Activated CD4-positive, alpha-beta T cell treated with anti-CD3 and anti-CD28 coated beads for 24 hours (primary cell): ENCODE measurements at places on chromosomes 11 and 22.
A peak's percentile ranks its signal among the peaks of the same experiment; 100 is the strongest.

- no peak for DNase-seq
Measured at GRCh38 chr11:130204703-130205095, 45.1 kb downstream of the ST14 start.

- DNase-seq, result no peak
Measured at GRCh38 chr11:96275801-96276594, 67.0 kb downstream of the MAML2 start.

DNA sequence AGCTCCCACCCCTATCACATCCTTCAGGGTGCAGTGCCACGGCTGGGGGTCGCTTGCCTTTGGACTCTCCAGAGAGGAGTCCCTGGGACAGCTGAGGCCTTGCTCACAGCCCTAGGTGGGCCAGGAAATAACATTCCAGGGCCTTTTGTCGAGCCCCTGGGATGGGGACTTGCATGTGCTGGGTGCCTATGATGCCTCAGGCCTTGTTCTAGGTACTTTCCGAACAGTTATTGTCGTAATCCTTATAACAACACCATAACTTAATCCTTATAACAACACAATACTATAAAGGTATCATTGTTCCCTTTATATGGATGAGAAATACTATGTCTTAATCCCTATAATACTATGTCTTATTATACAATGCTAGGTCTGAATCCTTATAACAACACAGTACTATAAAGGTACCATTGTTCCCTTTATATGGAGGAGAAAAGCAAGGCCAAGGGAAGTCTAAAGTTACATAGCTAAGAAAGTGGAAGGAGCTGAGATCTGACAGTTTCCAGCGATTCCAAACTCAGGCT, 236.5 kb downstream of the ST3GAL4 start:
- DNase-seq, result no peak

- DNase-seq, result no peak
Measured at GRCh38 chr11:69106031-69106811, 49.5 kb upstream of the SMIM38 start.

DNA sequence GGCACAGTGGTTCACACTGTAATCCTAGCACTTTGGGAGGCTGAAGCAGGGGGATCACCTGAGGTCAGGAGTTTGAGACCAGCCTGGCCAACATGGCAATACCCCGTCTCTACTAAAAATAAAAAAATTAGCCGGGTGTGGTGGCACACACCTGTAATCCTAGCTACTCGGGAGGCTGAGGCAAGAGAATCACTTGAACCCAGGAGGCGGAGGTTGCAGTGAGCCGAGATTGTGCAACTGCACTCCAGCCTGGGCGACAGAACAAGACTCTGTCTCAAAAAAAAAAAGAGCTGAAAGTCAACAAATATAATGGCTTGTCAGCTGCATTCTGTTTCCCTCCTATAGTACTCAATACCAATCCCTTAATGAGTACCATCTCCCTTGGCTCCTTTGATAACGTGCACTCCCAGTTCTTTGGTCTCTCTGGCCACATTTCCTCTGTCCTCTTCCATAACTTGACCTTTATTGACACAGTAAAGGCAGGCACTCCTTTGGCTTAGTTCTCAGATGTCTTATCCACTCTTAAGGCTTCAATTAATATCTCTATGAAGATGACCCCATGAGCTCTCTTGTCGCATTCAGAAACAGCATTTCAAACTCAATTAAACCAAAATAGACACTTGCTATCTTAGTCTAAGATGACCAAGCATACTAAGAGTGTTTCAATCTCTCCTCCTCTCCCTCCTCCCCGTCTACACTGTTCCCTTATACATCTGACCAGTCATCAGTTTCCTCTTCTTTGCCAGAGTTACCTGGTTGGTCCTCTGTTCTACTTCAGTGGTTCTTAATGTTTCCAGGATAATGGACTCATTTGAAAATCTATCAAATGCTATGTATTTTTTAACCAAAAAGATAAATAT, 4.8 kb downstream of the MAPK1 start:
- no peak for DNase-seq

DNA sequence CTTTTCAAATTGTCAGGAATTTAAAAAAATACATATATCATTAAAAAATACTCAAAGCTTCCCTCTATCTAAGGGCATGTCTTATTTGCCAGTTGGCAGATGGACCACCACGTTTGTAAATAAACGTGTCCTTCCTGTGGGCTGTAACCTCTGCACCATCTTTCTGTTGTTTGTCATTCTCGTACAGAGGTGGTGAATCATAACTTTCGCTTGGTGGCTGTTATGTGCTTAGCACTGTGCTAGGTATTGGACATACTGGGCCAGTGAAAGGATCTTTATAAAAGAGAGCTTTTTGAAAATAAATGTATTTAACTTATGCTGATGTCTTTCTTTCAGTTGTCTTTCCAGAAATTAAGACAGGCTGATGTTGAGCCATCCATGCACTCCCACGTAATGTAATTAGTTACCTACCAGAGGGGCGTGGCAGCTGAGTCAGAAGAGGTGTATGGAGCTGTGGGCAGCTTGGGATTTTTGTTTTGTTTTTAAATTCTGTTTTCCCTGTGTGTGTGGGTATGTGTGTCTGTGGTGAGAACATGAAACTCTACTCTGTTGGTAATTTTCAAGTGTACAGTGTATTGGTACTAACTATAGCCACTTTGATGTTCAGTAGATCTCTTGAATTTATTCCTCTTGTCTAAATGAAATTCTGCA, 62.7 kb downstream of the TECTA start:
- DNase-seq, result no peak

DNA sequence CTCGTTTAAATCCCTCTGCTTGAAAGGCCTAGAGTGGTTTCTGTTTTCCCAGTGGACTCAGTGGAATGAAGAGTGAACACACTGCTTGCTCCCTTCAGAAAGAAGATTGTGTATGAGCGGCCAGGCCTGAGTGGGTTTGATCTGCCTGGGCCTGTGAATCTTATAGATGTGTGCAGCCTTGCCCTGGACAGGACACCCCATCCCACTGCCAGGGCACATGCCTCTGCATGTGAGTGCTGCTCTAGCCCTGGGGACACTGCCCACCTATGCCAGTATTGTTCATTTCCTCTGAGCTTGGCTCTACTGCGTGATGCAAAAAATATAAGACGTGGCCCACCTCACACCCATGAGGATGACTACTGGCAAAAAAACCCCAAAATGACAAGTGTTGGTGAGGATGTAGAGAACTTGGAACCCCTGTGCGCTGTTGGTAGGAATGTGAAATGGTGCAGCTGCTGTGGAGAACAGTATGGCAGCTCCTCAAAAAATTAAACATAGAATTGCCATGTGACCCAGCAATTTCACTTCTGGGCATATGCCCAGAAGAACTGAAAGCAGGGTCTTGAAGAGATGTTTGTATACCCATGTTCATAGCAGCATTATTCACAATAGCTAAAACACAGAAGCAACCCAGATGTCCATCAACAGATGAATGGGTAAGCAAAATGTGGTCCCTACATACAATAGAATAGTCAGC, 27.3 kb upstream of the NECTIN1 start:
- no peak for DNase-seq

DNA sequence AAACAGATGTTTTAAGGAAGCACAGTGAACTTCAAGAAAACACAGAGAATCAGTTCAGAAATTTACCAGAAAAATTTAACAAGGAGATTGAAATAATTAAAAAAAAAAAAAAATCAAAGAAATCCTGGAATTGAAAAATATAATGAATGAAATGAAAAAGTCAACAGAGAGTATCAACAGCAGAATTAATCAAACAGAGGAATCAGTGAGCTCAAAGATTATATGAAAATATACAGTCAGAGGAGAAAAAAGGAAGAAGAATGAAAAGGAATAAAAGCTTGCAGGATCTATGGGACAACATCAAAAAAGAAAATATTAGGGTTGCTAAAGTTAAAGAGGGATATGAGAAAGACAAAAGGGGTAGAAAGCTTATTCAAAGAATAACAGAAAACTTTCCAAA, 82.3 kb downstream of the XRRA1 start:
- no peak for DNase-seq

- no peak for DNase-seq
Measured at GRCh38 chr11:134126217-134126822, 57.4 kb downstream of the JAM3 start.

DNA sequence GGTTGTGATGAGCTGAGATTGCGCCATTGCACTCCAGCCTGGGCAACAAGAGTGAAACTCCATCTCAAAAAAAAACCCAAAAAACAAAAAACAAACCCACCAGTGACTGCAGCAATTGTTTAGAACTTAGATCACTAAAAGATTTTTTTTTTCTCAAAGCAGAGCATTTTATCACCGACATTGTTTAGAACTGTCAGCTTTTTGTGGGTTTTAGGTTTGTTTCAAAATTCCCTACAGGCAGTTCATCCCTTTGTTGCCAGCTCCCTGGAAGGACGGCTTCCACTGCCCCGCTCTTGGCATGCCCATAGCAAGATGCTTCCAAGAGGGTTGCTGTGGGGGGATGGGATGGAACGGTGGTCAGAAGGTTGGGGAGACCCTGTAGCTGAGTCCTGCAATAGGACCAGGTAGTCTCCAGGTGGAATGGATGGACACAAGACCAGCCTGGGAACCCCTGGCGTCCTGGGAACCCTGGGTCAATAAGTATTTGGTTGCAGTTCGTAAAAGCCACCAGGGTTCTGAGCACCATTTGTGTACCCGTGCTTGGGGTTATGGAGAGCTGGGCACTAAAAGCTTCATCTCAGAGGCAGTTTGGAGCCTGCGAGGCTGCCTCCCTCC, 46.7 kb downstream of the TSPAN18 start:
- no peak for DNase-seq

GRCh38 chr22:21964234-21964633, 11.6 kb upstream of the PPM1F start:
- no peak for DNase-seq

DNA sequence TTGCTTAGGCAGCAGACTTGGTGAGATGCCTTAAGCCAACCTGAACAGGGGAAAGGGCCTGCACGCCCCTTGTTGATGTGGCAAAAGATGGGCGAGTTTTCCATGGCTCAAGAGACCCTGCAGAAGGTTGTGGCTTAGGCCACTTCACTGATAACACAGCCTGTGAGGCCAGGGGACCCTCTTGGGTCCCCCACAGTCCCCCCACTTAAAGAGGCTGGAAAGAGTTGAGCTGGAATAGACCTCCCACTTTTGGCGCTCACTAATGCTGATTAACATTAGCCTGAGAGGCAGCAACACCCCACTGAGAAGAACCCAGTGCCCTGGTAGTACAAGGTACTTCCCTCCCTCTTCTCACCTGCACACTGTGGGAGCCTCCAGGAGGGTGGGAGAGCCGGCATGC, 107.5 kb downstream of the TRIM29 start:
- DNase-seq, result no peak

- no peak for DNase-seq
Measured at GRCh38 chr11:45278714-45279113, 7.4 kb downstream of the SYT13 start.

GRCh38 chr22:29145321-29146072, 60.2 kb upstream of the EMID1 start:
- DNase-seq, result no peak

GRCh38 chr11:119012629-119013170, 5.4 kb downstream of the RPS25 start:
- no peak for DNase-seq

- no peak for DNase-seq
Measured at GRCh38 chr11:126058105-126058874, 4.4 kb downstream of the CDON start.

- DNase-seq, result no peak
Measured at GRCh38 chr11:93737904-93738612, 3.2 kb downstream of the TAF1D start.

DNA sequence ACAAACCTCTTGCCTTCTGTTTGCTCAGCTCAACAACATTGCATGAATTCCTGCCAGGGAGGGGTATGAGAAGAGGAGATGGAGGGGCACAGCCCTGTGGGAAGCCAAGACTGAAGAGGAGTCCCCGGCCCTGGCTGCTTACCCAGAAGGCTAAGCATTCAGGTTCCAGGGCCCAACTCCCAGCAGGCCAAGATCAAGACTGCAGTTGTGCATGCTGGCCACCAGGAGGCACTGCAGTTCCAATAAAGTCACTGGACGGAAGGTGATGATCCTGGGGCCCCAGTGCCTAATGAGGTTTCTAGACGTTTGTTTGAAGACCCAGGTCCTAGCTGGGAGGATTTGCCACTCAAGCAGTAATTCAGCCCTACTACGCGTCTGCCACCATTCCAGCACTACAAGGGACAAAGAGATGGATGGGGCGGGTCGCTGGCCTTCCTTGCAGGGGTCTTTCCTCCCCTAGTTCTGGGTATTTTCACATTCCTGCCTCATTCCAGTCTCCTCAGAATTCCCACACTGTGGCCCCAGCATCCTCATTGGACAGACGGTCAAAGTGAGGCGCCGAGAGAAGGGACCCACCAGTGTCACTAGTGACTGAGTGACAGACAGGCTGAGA, 23.6 kb downstream of the ALX4 start:
- peak; percentile 58 for DNase-seq

- no peak for DNase-seq
Measured at GRCh38 chr22:28802595-28803123, 2.3 kb upstream of the XBP1 start.

GRCh38 chr11:68312117-68312779, at the start of gene LRP5:
LRP5 (plus strand) TSS chr11:68312591; CDS start chr11:68312715, 124 bp downstream.
- no peak for DNase-seq

DNA sequence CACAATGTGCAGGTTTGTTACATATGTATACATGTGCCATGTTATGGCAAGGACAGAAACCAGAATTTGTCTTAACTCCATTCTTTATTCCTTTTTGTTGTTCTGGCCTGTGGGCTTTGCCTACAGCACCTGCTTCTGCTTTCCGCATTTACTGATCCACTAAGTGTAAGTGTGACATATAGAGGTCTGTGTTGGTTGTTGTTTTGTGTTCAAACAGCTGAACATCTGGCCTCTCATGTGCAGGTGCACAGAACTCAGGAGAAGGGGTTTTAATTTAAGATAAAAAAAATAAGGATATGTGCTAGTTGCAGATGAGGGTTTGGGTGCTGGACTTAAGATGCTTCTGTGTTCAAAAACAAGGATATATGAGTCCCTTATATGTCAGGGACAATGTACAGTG, 85.8 kb upstream of the RAG2 start:
- no peak for DNase-seq

DNA sequence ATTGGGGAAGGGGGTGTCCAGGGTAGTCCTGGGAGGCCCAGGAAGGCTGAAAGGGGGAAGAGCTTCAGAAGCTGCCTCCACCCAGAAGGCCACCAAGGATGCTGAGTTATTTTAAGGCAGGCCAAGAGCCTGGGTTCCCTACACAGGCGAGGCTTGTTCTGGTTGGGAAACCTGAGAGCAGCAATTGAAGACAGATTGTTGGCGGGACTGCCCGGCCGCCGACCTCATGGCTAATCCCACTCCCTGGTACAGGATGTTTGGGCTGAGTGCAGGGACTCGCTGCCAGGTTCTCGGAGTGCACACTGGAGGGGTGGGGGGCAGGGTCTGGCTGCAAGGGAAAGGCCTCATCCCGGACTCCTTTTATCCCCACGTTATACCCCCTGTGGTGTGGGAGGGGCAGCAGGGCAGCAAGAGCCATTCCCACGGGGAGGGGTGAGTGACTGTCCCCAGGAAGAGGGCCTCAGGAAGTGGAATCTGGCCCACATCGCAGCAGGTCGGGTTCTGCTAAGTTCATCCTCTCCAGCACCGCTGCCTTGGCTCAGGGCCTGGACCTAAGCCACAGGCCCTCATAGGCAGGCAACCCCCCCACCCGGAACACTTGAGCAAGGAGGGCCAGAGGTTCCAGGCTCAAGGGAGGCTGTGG, 43.6 kb upstream of the PRR5 start:
- DNase-seq, result no peak
